Activated naive CD8-positive, alpha-beta T cell treated with anti-CD3 and anti-CD28 coated beads, Interleukin-2, amount 50 U/mL, for 16 hours (primary cell): ENCODE measurements at places on chromosomes 13 and 19.

DNA sequence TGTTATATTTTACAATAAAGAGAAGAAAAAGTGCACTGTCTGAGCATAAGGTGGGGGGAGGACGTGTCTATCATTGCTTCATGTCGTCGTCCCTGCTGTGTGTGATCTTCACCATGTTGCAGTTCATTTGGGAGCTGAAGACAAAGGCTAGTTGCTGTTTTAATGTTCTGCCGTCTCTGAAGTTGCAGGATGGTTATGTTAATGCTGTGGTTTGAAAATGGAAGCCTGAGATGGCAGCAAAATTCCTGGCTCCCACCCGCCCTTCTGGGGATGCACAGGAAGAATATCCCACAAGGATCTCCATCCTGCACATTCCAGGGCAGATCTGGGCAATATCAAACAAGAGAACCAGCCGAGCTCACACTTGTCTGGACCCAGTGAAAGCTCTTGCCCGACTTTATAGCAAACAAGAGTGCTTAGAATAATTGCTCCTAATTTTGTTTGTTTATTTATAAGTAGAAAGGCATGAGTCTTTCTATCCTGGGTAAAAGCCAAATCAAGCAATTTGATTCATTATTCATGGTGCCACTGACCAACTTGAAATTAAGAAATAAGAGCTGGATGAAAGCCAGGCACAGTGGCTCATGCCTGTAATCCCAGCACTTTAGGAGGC lies 110.3 kb upstream of the ABCC4 start:
- DNase-seq: no peak

DNA sequence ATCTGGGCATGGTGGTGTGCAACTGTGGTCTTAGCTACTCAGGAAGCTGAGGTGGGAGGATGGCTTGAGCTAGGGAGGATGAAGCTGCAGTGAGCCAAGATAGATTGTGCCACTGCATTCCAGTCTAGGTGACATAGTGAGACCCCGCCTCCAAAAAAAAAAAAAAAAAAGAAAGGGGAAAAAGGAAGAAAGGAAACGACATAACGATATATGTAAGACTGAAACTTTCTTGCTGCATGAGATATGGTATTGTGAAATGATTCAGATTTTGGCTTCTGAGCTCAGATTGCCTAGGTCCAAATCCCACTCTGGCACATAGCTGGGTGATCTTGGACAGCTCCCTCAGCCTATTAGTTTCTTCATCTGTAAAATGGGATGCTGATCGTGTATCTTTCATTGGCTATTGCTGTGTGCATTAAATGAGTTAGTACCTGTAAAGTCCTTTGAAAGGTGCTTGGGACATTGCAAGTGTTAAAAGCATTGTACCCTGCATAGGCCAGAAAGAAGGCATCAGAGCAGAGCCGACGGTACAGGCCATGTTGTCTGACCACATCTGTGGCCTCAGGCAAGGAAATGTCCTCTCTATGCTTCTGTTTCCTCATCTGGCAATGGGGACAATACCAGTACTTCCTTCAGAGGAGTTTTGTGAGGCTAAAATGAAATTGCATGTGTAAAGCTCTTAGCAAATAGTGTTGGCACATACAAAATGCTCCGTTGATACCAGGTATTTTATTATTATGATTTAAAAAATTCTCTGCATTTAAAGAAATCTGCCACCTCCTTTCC lies 32.6 kb upstream of the SLC46A3 start:
- DNase-seq: no peak

DNA sequence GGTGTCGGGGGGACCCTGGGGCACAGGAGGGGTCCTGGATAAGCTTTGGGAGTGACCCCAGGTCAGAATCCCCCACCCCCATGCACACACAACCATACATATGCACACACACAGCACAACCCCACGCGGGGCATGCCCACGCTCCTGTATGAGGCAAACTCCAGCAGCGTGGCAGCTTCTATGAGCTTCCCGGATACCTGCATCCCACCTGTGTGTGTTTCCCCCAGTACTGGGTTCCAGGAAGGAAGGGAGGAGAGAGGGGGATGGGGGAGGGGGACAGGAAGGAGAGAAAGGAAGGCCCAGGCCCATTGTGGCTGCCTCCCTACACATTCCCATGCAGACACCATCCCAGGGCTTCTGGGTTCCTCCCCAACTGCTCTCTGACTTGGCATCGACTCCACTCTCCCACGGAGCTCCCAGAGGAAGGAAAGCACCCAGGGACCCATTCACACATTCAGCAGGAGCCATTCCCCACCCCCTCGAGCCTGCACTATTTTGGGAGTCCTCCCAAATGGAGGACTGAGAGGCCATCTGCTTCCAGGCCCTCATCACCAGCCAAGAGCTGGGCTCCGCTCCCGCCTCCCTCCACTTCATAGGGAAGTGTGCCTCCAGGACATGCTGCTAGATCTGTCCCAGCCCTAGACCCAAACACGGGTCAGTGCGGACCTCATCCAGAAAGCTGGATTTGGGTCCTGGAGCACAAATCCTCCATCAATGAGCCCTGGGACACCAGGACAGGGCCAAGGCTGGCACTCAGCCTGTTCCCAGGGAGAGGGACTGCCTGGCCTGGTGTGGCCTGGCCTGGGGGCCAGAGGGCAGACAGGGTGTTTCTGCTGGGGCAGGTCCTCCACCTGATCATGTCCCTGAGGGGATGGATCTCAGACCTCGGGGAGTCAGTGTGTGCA lies 13.2 kb downstream of the PRR36 start:
- no peak for DNase-seq

DNA sequence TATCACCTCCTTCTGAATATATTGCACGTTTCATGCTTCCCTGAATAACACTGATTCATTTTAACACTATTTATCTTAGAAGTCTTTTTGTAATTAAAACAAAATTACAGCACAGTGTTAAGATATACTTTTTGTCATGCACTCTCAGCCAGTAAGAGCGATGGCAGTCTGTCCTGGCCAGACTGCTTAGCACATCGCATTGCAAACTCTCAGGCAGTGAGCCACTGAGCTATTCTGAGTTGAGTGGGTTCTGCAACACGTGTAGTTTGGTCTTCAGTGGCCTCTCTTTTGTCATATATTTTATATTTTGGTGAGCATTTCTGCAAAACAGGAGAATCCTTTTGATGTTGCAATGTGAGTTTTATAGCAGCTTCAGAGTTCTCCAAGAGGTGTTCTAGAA lies 332.1 kb downstream of the HS6ST3 start:
- DNase-seq: no peak

DNA sequence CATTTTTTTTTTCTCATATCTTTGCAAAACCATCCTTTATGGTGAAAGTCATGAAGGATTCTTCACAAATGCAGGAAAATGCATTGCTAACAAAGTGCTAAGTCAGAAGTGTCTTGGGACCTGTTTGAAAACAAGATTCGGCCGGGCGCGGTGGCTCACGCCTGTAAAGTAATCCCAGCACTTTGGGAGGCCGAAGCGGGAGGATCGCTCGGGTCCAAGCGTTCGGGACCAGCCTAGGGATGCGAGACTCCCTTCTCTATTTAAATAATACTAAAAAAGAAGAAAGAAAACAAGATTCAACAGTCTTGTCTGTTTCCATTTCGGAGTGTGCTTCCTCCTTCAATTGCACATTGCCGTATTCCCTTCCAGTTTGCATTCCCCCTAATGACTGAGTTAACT lies 819 bp downstream of the EID2B start:
- DNase-seq: no peak

DNA sequence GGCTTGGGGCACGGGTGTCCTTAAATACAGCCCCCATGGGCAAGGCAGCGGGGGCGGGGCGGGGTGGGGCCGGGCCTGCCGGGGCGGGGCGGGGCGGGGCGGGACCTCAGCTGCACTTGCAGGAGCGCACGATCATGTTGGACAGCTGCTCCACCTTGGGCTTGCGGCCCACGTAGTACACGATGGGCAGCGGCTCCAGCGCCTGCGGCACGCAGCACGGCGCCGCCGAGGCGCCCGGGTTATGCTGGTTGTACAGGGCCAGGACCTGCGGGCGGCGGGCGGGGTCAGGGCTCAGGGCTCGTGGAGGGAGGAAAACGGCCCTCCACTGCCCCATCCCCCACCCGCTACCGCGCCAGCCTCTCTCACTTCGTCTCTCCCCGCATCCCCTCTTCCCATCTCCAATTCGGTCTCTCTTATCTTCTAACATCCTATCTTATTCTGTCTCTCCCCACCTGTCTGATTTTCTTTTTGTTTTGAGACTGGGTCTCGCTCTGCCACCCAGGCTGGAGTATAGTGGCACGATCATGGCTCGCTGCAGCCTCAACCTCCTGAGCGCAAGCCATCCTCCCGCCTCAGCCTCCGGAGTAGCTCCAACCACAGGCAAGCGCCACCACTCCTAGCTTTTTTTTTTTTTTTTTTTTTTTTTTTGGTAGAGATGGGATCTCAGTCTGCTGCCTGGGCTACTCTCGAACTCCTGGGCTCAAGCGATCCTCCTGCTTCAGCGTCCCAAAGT lies 21.1 kb downstream of the CCDC97 start:
- no peak for DNase-seq

- DNase-seq: peak; percentile 49
Observed at GRCh38 chr13:40388617-40389016, 277.8 kb downstream of the FOXO1 start.

DNA sequence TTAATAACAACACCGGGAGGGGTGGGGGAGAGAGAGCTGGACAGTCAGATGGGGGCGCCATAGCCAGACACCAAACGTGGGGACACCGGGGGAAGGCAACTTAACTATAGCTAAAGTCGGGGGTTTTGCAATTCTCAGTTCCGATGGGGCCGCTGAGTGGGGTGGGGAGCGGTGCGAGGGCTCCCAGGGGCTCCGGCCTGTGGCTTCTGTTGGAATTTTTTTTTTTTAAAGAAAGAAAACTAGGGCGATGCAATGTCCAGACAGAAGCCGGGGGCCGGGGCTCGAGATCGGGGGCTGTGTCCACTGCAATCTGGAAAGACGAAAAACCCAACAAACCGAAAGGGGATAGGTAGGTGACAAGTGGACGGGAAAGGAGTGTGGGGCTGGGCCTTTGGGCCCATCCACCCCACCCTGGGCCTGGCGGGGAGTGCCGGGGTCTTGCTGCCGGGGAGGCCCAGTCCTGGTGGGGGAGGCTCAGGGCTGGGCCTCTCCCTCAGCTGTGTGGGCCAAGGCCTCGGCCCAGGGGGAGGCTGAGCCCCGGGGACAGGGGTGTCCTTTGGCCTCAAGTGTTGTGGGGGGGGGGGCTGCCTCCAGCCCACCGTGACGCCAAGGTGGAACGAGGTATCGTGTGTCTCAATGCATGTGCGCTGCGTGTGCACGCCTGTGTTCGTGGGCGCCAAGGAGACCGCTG lies 17.3 kb downstream of the PRKCSH start:
- no peak for DNase-seq

DNA sequence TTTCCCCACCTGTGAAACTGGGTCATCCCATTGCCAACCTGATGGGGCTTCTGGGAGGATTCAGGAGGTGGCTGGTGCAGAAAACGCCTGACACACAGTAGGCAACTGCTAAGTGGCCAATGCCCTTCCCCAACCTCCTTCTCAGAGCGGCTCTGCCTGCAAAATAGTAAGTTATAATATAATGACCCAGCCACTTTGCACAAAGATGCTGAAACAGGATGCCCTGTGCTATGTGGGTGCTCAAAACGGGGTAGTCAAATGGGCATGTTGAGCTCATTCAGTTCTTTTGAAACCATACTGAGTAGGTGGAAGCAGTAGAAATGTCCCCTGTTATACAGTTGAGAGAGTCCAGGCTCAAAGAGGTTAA lies 507 bp downstream of the MARCHF2 start:
- no peak for DNase-seq

DNA sequence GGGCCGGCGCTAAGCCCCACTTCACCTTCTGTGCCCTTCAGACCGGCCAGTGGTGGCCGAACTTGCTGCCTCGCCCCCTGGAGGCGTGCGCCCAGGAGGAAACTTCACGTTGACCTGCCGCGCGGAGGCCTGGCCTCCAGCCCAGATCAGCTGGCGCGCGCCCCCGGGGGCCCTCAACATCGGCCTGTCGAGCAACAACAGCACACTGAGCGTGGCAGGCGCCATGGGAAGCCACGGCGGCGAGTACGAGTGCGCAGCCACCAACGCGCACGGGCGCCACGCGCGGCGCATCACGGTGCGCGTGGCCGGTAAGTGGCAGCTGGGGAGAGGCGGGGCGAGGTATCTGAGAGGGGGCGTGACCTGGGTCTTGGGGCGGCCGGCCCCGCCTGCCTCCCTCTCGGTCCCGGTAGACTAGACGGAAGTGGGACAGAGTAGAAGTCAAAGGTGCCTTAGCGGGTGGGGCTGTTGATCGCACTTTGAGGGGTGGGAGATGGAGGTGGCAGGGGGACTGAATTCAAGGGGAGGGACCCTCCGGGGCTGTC lies 5.6 kb downstream of the ICAM5 start:
- no peak for DNase-seq

- no peak for DNase-seq
Observed at GRCh38 chr13:35865341-35866240, 265.6 kb downstream of the DCLK1 start.

DNA sequence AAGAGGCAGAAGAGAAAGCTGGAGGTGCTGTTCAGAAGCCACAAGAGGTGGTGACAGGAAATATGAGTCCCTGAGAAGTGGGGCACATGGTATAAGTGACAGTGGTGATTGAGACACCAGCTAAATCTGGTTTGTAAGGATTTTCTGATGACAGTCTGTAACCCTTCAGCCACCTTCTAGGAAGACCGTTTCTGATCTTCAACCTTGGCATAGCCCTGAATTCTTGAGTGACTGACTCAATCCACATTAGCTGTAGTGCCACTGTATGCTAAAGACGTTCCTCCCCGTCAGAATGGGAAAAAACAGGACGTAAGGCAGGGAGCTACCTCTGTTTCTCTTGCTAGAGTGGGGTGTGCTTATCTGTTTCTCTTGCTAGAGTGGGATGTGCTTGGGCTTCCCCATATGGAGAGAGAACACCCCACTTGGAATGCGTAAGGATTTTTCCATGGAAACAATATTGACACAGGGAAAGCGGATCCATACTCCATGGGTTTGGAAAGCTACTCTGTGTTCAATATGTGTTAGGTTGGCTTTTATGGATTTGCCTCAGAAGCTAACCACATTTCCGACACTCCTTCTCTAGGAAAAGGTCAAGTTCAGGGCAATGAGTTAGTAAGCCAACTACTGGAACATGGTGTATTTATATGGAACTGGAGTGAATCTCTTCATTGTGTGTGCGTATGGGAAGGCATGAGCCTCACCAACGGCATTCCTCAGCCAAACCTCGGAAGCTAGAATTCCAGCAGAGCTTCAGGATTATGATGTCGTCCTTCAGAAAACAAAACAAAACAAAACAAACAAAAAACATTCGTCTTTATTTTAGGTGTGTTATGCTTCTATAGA lies 948.8 kb upstream of the SLC10A2 start:
- DNase-seq: no peak

DNA sequence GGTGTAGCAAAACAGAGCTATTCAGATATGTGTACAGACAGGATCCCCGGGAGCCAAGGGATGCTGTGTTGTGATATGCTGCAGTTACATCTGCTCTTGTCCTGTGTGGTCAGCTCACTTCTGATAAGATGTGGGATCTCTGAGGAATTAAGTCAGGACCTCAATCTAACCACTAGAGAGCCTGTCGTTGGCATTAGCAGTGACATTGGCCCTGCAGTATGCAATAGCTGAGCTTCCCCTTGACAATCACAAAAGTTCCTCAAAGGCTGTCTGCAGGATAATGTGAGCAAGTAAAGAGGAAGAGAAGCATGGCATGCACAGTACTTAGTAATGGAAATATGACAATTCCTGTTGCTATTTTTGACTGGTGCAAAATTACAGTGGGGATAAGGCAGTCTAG lies 203.4 kb upstream of the MIR17HG start:
- no peak for DNase-seq

GRCh38 chr13:78147905-78148304 lies 229.3 kb upstream of the EDNRB start:
- DNase-seq: no peak

- no peak for DNase-seq
Observed at GRCh38 chr13:105084931-105085330, 1450.5 kb downstream of the EFNB2 start.
